Astrocyte (in vitro differentiated cells and primary cell): ENCODE measurements at places on chromosomes 12 and 14.

GRCh38 chr14:88911809-88912208 lies 87.4 kb downstream of the TTC8 start:
- H3K4me3 ChIP-seq = no peak overlapping the region
- no peaks in the 10 kb centered on the region for H3K36me3 ChIP-seq
- H3K27me3 ChIP-seq = peaks cover 4% of the 10 kb centered on the region
- no peak overlapping the region for H3K27ac ChIP-seq

DNA sequence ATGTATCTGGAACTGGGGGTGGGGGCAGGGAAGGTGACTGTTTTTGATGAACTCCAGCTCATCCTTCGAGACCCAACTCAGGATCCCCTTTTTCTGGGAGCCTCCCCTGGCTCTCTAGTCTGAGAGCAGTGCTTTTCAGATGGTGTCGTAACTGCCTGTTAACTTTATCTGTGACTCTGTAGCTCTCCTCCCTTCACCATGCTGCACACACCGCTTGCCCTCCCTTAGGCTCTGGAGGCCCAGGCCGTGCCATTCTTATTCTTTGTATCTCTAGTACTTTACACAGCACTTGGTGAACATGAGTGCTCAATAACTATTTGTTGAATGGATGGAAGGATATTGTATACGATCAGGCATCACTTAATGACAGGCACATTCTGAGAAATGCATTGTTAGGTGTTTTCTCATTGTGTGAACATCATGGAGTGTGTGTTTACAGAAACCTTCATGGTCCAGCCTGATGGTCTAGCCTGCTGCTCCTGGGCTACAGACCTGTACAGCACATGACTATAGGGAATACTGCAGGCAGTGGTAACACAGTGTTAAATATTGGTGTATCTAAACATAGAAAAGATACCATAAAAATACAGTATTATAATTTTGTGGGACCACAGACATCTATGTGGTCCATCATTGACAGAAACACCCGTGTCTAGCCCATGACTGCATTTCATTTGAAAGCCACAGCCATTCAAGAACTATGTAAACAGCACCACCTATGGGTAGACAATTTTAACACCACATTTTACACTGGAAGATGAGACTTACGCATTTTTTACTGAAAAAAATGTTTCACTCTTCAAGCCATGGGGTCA lies 91.8 kb downstream of the EML1 start:
- H3K4me3 ChIP-seq = no peak overlapping the region
- no peak overlapping the region for H3K27ac ChIP-seq
- no peaks in the 10 kb centered on the region for H3K36me3 ChIP-seq
- H3K27me3 ChIP-seq = no peaks in the 10 kb centered on the region

- peak; percentile 19 for DNase-seq
- no peak overlapping the region for H3K27ac ChIP-seq
- no peaks in the 10 kb centered on the region for H3K36me3 ChIP-seq
- H3K4me3 ChIP-seq = no peak overlapping the region
- H3K27me3 ChIP-seq = no peaks in the 10 kb centered on the region
- no peaks in the 10 kb centered on the region for H3K4me1 ChIP-seq
These were observed 42.5 kb upstream of the PPM1H start for GRCh38 chr12:62977418-62977817.

GRCh38 chr12:92739113-92739512 lies 36.3 kb downstream of the PLEKHG7 start:
- H3K4me3 ChIP-seq = no peak overlapping the region
- H3K4me1 ChIP-seq = peaks cover 10% of the 10 kb centered on the region
- H3K36me3 ChIP-seq = no peaks in the 10 kb centered on the region
- no peaks in the 10 kb centered on the region for H3K27me3 ChIP-seq
- DNase-seq = no peak

- no peaks in the 10 kb centered on the region for H3K36me3 ChIP-seq
- H3K4me3 ChIP-seq = no peak overlapping the region
These were observed 134.9 kb downstream of the CAPZA3 start for GRCh38 chr12:18872770-18873169.

DNA sequence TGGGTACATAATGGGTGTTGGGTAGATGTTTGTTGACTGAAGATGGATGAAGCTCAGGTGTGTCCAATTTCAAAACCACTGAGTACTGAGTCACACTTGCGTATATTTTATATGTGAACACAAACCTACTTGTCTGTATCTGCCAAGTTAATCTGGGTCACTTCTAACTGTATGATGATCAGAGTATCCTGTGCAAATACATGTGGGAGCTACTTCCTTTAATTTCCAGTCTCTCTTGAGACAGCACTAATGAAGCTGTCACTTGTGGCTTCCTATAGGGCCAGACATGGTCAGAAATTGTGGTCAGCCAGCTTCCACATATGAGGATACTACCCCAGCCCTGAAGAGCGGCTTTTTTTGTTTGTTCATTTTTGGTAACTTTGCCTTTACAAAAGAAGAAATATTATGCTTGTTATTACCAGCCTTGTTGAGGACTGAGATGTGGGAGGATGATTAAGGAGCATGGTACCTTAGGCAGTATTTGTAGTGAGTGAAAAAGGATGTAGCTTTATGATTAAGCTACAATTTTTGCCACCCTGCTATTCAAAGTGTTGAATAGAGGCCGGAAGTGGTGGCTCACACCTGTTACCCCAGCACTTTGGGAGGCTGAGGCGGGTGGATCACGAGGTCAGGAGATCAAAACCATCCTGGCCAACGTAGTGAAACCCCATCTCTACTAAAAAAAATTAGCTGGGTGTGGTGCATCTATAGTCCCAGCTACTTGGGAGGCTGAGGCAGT lies 32.4 kb downstream of the PLXNC1 start:
- no peak overlapping the region for H3K4me3 ChIP-seq
- H3K27ac ChIP-seq = no peak overlapping the region
- peaks cover 20% of the 10 kb centered on the region for H3K27me3 ChIP-seq
- DNase-seq = no peak
- peaks cover 6% of the 10 kb centered on the region for H3K4me1 ChIP-seq
